ENCODE measurements at places on chromosomes 4 and X.

GRCh38 chr4:86357608-86358007, 2.2 kb downstream of the MAPK10 start:
- DNase-seq = peak; percentile 60

GRCh38 chr4:38670109-38670901, 6.3 kb downstream of the KLF3 start:
- DNase-seq = no peak

- DNase-seq = no peak
Measured at GRCh38 chr4:38562751-38563198, 101.2 kb upstream of the KLF3 start.

- no peak for DNase-seq
Measured at GRCh38 chr4:11669156-11669555, 240.5 kb upstream of the HS3ST1 start.

DNA sequence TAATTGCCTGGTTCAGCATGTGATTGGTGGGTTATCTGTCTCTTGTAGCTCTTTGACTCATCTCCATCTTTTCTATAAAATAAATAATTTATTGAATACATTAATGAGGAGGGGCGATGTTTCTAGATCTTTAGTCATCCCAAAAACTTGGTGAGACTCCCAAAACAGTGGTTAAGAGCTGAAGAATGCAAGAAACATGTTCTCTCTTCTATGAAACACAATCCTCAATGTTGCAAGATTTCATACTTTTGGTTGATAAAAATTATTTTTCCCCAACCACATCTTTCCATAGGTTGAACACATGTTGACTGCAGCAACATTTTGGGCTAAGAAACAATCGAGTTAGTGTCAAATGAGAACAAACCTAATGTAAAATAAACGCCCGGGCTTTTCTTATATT, 1.2 kb upstream of the TMEM47 start:
- DNase-seq = no peak

DNA sequence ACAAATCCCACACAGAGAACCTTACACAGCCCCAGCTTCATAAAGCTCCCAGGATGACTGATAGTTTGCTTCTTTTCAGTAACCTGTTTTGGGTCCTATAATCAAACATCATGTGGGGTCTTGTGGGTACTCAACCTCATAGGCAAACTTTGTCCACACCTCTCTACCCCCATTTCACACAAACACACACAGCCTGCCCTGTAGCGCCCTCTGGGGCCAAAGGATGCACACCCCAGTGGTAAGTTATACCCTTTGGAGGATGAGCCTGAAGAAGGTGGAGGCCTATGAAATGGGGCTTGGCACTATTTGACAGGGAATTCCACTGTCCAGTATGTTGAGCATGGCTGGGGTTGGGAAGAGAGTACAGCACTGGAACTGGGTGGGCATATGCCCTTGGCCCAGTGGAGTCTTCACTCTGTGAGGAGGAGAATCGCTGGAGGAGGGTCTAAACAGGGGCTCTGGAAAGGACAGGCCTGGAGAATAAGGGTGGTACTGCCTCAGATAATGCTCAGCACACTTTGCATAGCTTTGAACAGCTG, 30.5 kb upstream of the COL25A1 start:
- DNase-seq = no peak

GRCh38 chr4:113336556-113336955, 287.1 kb downstream of the ANK2 start:
- no peak for DNase-seq

- no peak for DNase-seq
Measured at GRCh38 chr4:184851200-184851541, 25.4 kb upstream of the ACSL1 start.

DNA sequence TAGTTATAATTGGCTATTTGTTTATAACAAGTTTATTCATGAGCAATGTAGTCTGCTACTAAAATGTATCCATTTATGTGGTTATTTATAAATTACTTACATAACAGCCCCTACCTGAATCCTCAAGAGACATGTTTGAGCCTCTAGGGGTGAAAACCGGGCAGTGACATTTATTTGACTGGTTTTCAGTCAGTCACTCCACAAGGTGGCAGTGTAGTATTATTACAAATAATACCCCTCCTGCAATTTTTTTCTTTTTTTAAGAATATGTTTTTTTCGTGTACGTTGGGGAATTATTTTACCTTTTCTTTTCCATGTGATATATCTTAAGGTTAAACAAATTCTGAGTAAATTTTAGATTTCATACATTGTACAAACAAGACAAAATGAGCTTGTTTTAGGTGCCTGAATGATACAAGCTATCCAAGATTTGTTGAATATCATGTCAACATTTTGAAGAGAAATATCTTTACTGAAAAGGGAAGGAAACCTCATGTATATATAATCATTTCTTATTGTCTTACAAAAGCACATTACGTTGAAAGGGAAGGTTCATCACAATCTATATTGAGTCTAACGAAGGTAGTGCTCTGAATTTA, 598.7 kb upstream of the TECRL start:
- peak; percentile 56 for DNase-seq

GRCh38 chr4:51958199-51958968, 61.8 kb downstream of the LRRC66 start:
- DNase-seq = no peak

- DNase-seq = no peak
Measured at GRCh38 chr4:170111085-170111484, 21.3 kb upstream of the AADAT start.

GRCh38 chrX:17706676-17707075, 30.6 kb upstream of the SCML1 start:
- no peak for DNase-seq

- no peak for DNase-seq
Measured at GRCh38 chrX:154298312-154298711, 2.7 kb downstream of the TKTL1 start.

GRCh38 chr4:6121276-6121850, 79.0 kb downstream of the JAKMIP1 start:
- no peak for DNase-seq

- DNase-seq = no peak
Measured at GRCh38 chr4:180285796-180286195, 1957.4 kb upstream of the TENM3 start.

- no peak for DNase-seq
Measured at GRCh38 chr4:163164591-163164990, 2.1 kb downstream of the NAF1 start.

GRCh38 chrX:12885508-12885907, 18.6 kb downstream of the TLR7 start:
- DNase-seq = no peak

GRCh38 chr4:185634066-185634652, 98.9 kb upstream of the PDLIM3 start:
- DNase-seq = peak; percentile 11

DNA sequence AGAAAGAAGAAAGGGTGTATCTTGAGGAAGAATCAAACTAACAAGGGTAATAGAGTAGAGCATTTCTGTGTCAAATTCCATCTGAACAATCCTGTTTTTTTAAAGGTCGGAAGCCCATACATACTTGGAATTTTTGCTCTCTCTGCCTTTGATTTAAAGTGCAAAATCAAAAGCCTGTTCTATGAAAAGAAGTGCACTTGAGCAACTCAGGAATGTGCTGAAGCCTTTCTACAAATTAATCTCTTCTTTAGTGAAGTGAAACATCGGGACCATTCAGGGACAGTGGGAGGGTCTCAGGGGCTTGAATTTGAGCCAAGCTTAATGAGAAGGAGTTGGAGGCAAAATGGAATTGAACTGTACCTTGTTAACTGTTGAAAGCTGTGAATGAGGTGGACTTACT, 1008.5 kb upstream of the LCORL start:
- DNase-seq = no peak

- DNase-seq = no peak
Measured at GRCh38 chrX:136477026-136477425, 10.7 kb upstream of the BRS3 start.

- DNase-seq = no peak
Measured at GRCh38 chrX:46722742-46723568, 36.0 kb downstream of the SLC9A7 start.

- DNase-seq = no peak
Measured at GRCh38 chr4:74018116-74018515, 19.6 kb upstream of the CXCL5 start.

GRCh38 chr4:162557516-162558106, 393.8 kb upstream of the FSTL5 start:
- DNase-seq = no peak

DNA sequence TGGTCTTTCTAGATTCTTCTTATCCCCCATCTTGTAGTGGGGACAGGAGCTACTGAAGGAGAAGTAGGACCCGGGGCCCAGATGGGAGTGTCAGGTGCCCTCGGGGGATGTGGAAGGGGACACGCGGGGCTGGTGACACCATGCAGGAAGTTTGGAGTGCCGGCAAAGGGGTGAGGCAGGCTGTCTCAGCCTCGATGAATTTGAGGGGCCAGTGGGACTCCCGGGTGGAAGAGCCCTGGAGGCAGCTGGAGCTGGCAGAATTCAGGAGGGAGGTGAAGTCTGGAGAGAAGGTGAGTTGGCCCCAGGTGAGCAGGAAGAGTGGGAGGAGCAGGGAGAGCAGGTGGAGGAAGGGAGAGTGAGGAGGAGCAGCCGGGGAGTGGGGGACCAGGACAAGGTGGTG, 101.7 kb downstream of the CPZ start:
- no peak for DNase-seq

DNA sequence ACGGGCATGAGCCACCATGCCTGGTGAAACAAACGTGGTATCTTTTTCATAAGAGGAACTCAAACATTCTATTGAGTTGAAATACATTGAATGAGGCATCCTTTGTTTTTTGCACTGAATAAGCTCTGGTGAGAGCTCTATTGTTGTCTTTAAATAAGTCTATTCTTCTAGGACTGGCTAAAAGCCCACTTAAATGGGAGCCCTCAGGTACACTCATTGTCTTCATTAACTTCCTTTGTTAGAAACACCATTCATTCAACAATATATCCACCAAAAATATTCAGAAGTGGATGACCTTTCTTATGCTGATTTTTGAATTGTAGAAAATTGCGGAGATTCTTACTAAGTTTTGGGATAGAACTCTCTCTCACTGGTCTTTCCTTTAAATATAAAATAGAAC, 568.0 kb downstream of the IL1RAPL1 start:
- no peak for DNase-seq

DNA sequence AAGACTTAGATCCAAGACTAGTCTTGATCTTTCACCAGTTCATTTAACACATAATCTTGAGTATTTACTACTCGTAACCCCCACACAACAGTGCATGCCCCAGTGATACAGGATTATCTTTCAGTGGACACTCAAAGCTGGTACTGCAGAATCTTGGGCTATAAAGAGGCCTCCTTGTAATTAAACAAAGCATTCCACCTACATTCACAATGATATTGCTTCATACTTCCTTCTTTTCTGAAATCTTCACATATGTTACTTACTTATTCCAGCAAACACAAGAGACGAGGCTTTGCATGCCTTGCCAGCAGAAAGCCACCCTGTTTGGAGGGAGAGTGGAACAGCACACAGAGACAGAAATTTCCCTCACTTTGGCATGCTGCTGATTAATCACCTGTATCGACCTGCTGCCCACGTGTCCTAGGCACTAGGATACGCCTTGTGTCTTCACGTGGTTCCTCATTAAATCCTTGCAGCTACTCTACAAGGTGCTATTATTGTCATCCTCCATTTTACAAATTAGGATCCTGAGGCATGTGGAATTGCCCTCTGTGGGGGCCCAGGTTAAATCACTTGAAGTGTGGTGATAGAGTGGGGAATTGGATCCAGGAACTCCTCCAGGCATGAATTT, 77.3 kb downstream of the FAM184B start:
- no peak for DNase-seq

DNA sequence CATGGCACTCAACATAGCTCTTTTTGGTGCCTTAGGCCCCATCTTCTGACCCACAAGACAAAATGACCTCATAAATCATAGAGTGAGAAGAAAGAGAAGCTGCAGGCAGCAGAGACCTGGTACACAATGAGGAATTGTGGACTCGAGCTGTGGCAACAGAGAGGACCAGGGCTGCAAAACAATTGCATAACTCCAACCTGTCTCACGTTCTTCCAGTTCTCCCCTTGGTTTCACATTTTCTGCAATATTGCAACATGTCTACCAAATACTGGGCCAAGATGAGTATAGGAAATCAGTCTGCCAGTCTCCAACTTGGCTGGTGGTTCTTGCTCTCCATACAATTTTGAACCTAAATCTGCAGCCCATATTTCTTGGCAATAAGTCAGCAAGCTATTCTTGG, 105.3 kb downstream of the KDR start:
- no peak for DNase-seq

DNA sequence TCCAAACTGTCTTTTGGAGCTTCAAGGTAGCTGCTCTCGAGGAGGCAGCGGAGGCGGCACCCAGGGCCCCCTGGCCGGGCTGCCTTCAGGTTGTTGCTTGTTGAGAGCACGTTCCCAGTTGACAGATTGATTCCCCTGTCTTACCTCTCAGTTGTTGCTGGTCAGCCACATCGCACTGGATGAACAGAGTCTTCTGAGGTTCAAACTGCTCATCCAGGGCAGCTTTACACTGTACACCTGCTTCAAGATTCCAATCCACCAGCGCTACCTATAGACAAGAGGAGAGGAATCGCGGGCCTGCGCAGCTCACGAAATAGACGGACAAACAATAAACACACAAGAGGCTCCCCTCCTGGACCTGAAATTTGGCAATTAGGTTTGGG, 497 bp downstream of the HPGD start:
- no peak for DNase-seq

GRCh38 chr4:14916554-14917297, 85.6 kb upstream of the CPEB2 start:
- DNase-seq = no peak

- peak; percentile 89 for DNase-seq
Measured at GRCh38 chr4:140237616-140238350, 83.8 kb upstream of the MAML3 start.

- DNase-seq = no peak
Measured at GRCh38 chrX:150372280-150372679, 9.2 kb downstream of the MAMLD1 start.

- DNase-seq = no peak
Measured at GRCh38 chr4:104490096-104490769, 4.5 kb downstream of the CXXC4 start.

- DNase-seq = no peak
Measured at GRCh38 chr4:14883166-14883565, 119.1 kb upstream of the CPEB2 start.

DNA sequence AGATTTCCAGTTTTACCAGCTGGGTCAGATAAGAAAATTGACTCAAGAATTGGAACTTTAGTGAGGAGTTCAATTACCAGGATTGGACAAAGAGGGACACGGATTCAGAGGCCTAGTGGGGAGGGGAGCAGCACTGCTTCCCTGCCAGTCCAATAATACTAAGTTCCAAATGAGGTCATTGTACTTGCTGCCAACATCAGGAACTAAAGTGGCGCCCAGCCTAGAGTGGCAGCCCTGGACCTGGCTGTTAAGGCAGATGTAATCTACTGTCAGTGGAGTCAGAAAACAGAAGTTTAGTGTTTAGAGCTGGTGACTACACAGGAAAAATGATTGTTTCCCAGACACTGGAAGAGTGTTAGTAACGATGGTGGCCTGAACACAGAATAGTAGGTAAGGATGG, 42.7 kb upstream of the RAPGEF2 start:
- DNase-seq = no peak

DNA sequence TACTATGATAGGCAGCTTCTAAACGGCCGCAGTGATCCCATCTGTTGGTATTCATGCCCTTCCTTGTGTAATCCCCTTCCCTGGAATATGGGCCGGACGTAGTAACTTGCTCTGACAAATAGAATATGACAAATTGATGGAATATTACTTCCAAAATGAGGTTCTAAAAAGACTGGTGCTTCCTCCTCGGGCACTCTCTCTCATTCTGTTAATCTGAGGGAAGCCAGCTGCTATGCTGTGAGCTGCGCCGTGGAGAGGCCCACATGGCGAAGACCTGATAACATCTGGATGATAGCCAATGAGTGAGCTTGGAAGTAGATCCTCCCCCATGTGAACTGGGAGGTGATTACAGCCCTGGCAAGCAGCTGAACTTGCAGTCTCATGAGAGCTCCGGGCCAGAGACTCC, 27.2 kb upstream of the SLC25A4 start:
- peak; percentile 86 for DNase-seq

Measured in NCI-H1694 treated with DMSO at 0.1 percent for 48 hours (cell line).